ENCODE measurements at places on chromosomes 11 and 22.
A peak's percentile ranks its signal among the peaks of the same experiment; 100 is the strongest.

GRCh38 chr22:33049119-33049729, 9.0 kb downstream of the SYN3 start:
- DNase-seq, result peak; percentile 64

DNA sequence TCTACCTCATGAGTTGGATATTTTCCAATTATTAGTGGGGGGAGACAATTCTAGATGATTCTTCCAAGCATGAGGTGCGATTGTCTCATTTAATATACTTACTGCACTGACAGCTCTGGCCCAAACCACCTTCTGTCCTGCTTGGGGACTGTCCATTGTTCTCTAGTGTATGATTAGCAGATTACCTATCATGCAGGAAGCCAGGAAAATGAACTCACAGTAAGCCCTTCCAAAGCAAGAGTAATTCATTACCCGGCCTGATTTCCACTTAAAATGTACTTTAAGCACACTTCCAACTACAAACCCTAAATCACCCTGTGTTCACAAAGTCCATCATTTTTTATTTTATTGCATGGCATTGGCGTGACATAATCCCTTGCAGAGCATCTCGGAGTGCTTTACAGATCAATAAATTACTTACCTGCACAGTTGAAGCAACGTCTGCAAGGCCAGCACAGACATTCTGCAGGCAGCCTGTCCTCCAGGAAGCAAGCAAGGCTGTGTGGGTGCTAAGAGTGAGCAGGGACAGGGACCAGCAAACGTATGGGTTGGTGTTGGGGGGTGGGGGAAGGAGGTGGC, 838.2 kb downstream of the NTM start:
- DNase-seq, result no peak

GRCh38 chr22:33584152-33584551, 336.1 kb downstream of the LARGE1 start:
- no peak for DNase-seq

DNA sequence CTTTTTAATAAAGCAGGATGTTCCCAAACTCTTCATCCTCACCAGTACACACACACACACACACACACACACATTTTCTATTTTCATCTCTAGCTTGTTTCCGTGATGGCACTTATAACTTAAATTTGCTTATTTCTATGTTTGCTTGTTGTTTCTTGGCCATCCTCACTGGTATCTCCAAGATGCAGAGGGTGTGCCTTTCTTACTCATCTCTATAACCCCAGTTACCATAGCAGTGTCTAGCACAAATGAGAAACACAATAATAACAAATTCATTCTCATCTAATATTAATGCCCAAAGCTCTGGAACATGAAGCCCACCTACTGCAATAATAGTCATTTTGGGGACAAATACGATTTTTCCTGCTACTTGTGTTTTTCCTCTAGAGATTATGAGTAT, 156.3 kb downstream of the GRM5 start:
- DNase-seq, result no peak

DNA sequence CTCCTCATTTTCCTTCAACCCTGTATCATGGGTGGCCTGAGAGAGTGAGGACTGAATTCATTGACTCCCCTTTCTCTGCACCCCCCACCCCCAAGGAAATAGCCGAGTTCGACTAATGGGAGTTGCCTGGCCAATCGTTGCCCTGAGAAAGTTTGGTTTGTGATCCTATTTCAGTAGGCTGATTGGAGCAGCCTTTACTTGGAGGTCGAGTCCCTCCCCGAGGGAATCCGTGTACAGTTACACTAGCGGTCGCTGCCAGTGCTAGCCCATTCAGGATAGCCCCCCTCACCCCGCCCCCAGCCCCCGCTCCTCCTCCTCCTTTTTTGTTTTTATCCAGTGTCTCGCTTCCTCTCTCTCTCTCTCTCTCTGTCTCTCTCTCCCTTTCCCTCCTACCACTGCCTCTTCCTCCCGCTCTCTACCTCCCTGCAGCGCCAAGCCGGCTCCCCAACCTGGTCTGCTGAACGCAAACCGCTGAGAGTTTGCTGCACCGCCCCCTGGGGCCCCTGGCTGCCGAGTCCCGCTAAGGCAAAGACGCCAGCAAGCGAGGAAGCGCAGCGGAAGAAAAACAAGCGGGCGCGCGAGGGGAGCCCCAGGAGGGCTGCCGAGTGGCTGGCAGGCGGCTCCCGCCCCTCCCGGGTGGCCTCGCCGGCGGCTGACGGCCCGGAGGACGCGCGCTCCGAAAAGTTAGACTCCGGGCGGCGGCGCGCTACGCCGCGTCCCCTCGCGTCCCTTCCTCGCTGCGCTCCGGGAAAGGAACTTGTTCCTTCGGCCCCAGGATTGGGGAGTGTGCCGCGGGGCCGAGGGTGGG, at the start of gene GRAMD1B:
Gene GRAMD1B (plus strand): TSS at position 357 of the 808 bp plus-strand sequence. CDS start 524 bp downstream, outside the sequence.
- peak; percentile 11 for DNase-seq

- DNase-seq, result no peak
Measured at GRCh38 chr22:36940676-36941075, 27.2 kb downstream of the CSF2RB start.

GRCh38 chr11:58446294-58446693, 4.3 kb upstream of the OR5B12 start:
- no peak for DNase-seq

DNA sequence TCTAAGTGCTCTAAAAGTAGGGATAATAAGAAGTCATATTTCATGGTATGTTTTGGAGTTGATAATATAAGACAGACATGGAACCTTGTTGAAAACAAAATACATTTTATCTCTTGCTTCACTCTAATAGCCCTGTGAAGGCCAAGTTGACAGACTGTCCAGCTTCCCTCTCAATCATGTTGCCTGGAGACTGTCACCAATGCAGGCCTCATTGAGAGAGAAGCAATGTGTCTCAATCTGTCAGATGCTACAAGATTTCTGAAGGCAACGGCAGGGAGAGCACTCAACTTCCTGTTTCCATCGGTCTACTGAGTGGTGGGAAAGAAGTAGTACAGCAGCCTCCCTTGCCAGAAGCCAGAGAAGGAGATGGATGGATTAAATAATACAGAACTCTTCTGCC, 23.6 kb upstream of the FJX1 start:
- DNase-seq, result no peak

- peak; percentile 25 for DNase-seq
Measured at GRCh38 chr11:2301631-2302305, at the start of the genes C11orf21 and TSPAN32. Gene C11orf21 (minus strand): TSS chr11:2301918. CDS start chr11:2301808, 110 bp downstream. Gene TSPAN32 (plus strand): TSS chr11:2302013. CDS start chr11:2302150, 137 bp downstream.

- no peak for DNase-seq
Measured at GRCh38 chr22:25563761-25564319, 635 bp upstream of the GRK3 start.

GRCh38 chr11:92129811-92130210, 94.8 kb upstream of the FAT3 start:
- DNase-seq, result no peak

DNA sequence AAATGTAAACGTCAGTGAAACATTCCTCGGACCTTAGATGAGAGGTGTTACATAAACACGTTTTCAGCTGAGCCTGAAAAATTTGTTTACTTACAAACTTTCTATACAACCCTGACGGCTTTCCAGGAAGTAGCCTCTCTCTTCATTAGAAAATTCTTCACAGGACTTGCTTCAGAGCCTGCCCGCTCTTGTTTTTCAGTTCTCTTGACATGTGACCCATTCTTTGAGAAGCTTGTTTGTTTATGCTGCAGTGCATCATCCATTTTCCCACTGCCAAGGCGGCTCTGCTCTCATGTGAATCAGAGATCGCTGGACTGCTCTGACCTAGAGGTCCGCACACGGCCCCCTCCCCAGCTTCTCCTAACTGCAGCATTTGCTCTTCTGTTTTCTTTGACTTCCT, 47.9 kb upstream of the ARHGAP42 start:
- peak; percentile 52 for DNase-seq

DNA sequence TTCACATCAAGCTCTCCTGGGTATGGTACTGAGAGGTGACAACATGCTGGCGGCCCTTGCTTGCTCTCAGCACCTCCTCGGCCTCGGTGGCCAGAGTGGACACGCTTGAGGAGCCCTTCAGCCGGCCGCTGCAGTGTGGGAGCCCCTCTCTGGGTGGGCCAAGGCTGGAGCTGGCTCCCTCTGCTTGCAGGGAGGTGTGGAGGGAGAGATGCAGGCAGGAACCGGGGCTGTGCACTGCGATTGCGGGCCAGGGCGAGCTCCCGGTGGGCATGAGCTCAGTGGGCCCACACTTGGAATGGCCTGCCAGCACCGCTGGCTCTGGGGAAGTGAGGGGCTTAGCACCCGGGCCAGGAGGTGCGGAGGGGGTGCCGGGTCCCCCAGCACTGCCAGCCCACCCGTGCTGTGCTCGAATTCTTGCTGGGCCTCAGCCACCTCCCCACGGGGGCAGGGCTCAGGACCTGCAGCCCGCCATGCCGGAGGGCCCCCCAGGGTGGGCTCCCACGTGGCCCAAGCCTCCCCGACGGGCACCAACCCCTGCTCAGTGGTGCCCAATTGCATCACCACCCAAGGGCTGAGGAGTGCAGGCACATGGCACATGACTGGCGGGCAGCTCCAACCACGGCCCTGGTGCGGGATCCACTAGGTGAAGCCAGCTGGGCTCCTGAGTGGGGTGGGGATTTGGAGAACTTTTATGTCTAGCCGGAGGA, 106.2 kb downstream of the RAB38 start:
- DNase-seq, result no peak

GRCh38 chr11:31484497-31484896, 24.9 kb downstream of the IMMP1L start:
- DNase-seq, result no peak

DNA sequence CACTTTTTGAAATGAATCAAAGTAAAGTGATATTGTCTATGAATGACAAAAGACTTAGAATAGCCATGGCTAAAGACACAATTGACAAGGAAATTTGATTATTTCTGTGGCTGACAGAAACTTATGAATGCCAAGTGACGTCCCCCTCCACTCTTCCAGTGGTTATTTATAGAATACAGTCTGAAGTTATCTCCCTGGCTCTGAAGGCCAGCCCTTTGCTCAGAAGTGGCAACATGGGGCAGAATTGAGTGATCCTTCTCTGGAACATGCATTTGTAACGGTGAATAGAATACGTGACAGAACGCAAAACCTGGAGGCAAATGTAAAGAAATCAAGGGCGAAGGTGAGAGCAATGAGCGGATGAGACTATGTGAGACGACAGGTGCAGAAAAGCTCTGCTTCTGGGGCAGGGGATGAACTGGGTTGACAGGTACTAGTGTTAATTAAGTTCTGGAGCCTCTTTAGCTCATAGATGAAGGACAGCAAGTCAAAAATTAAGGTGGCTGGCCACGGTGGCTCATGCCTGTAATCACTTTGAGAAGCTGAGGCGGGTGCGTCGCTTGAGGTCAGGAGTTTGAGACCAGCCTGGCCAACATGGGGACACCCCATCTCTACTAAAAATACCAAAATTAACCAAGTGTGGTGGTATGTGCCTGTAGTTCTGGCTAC, 585.7 kb upstream of the B3GAT1 start:
- no peak for DNase-seq

- no peak for DNase-seq
Measured at GRCh38 chr11:60880643-60881282, 13.4 kb downstream of the ZP1 start.

DNA sequence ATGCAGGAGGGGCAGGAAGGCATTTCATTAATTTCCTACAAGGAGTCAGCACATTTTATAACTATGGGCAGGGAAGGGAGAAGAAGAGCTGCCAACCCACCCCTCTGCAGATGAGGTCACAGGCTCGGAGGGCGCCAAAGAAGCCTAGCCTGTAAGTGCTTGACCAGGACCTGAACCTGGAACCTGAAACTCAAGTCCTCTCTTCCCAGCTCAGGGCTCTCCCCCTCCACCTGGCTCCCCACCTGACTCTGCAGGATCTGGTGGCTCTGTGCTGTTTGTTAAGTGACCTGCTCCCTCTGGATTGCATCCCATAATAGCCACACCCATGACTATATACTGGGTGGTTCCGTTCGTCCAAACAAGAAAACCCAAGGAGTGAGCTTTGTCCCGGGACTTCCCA, 27.3 kb downstream of the SCGB1A1 start:
- no peak for DNase-seq

DNA sequence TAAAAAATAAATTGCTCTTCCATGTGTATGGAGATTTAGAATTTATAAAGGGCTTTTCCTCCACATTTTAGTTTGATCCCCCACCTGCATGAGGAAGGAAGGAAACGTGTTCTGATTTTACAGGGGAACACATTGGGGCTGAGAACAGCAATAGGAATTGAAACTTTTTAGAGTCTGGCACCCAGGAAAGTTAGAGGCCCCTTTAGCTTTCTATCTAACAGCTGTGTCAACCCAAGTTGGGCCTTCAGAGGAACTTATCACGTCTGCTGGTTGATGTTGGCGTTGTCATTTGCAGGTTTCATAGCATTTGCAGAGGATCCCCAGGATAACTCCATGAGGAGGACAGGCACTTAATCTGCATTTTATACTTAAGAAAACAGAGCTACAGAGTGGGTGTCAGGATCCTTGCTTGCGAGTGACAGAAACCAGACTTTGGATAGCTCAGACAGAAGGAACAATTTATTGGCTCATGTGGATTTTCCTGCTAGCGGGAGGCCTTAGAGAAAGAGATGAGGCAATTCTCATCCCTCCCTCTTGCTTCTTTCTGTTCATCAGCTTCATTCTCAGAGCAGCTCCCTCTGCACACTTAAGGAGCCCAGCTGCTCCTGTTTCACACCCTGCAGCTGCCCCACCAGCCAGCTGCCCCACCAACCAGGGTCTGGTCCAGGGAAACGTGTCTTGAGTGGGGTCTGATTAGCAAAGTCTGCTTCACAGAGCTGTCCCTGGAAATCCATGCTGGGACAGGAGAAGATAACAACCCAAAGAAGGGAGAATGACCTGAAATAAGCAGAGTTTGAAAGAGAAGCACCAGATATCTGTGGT, 92.5 kb upstream of the OR4B1 start:
- DNase-seq, result no peak

DNA sequence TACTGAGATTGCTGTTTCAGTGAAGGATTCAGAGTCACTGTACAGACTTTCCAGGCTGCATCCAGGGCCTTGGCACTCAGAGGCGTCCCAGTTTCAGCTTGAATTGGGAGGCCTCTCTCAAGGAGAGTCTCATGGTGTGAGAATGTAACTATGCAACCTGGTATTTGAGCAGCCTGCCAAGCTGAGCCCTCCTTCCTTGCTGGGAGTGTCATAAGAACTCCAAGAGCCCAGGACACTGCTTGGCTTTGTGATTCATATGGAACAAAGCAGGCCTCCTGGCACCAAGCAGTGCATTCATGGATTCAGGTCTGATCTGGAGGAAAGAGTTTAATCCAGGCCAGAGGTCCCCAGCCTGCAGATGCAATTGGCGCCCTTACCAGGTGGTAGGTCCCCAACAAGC, 171.7 kb downstream of the DBX1 start:
- peak; percentile 91 for DNase-seq

DNA sequence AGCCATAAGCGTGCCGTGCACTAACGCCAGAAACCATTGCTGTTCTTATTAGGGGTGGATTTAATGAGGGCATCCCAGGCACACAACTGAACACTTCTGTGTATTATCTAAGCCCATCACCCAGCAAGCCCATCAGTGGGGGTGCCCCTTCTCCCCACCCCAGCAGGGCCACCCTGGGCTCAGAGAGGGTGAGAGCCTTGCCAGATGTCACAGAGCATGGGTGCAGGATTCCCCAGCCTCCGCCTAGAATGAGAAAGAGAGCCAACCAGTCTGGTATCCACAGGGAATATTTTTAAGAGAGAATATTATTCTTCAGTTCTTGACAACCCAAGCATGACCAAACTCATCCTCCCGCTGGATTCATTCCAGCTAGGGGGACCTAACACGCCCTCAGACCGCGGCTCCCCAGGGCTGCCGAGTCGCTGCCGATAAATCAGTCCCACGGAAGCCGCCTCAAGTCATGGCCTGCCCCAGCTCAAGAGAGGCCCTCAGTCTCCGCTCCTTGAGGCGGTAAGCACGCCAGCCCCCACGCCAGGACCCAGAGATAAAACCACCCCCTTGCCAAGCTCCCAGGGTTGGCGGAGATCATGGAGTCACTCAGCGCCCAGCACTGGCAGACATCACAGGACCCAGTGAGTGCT, 47.2 kb downstream of the MN1 start:
- DNase-seq, result peak; percentile 36

- no peak for DNase-seq
Measured at GRCh38 chr11:2668876-2669275, 30.9 kb downstream of the KCNQ1OT1 start.

All from fibroblast of gingiva (primary cell).